ENCODE measurements at places on chromosomes 5 and 9.

DNA sequence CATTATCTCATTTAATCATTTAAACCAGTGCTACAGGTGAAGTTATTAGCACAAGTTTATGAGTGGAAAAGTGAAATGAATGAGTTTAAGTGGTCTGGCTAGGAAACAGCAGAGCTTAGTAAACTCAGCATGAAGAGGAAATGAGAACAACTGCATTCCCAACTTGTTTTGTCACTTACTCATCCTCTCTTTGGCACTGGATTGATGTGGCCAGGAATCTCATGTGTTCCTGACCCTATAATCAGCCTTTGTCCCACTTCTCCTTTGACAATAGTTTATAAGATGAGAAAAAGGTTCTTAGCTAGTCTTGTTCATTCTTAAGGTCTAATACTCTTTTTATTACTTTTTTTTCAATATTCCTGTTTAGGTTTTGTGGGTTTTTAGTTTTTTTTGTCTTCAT is 559.2 kb upstream of the TLE4 start:
- DNase-seq: no peak

DNA sequence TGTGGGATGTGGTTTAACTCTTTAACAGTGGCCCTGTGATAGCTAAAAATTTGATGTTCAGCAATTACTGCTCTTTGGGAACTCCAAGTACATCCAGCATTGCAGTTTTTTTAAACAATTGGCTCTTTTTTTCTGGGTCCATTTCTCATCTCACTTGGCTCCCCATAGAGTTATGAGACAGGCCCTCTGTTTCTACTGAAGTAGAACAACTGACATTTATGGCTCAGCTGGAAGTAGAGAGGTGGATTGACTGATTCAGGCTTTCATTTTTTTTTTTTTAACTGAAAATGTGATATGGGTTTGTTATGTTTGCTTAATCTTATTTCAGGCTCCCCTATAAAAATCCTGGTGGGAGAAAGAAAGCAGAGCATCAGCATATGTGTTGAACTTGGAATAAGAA is 96.6 kb upstream of the CD180 start:
- DNase-seq: no peak

DNA sequence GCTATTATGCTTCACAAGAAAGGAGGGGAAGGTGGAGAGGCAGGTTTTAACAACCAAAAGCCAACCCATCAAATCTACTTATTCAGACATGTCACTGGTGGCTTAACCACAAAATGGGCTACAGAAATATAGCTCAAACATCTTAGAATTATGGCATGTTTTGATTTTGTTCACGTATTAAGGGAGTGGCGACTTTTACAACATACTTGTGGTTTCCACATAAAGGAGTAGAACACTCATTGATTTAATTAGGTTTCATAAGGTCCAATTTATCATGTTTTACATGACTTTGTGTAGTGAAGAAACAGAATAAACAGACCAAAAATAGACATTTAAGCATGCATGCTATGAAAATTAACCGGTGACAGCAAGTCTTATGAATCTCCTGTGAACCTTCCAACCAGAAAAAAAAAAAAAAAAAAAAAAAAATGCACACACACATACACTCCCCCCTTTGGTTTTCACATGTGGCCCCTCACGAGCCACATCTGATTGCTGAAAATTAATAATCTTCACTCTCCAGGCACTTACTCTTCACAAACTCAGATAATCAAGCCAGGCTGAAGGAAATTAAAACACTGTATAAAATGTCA is 5.4 kb downstream of the ZNF608 start:
- no peak for DNase-seq

DNA sequence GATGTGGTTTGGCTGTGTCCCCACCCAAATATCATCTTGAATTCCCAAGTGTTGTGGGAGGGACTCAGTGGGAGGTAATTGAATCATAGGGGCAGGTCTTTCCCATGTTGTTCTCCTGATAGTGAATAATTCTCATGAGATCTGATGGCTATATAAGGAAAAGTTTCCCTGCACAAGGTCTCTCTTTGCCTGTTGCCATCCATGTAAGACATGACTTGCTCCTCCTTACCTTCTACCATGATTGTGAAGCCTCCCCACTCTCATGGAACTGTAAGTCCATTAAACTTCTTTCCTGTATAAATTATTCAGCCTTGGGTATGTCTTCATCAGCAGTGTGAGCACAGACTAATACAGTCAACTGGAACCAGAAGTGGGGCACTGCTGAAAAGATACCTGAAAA is 262.4 kb upstream of the RFX3 start:
- DNase-seq: no peak

DNA sequence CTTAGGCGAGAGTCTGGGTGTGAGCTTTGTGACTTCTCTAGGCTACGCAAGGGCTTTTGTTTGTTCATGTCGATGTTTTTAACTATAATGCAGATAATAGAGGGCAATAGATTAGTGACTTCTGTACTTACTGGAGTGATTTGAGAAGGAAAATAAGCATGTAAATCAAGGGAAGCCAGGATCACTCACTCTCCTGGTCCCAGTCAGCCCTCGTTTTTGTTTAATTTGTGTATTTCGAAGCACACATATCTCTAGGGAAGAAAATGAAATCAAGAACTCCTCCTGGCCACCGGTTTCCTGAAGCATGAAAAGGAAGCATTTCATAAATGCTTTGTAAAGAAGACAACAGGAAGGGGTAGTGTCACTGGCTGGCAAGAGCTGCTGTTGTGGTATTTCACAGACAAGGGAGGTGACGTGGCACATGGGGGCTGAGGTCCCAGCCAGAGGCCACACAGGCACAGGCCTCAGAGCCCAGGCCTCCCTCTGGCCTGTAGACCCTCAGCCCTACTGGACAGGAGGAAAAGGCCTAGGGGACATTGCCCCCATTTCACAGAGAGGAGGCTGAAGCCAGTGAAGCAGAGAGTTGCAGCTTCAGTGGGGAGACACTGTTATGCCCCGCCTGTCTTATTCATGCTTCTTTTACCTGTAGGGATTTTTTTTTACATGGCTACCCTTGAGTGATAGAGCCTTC is 34.1 kb downstream of the IRF1 start:
- DNase-seq: no peak

GRCh38 chr9:129687391-129687790 is 21.9 kb downstream of the PRRX2 start:
- DNase-seq: no peak

Measured in occipital lobe (tissue), 3 donors.